ENCODE measurements at places on chromosomes 12 and 14.

- DNase-seq: no peak
These were observed 1.7 kb downstream of the AJUBA start for GRCh38 chr14:22980672-22981089.

GRCh38 chr12:52202361-52203078 lies 10.7 kb upstream of the KRT80 start:
- DNase-seq: no peak

DNA sequence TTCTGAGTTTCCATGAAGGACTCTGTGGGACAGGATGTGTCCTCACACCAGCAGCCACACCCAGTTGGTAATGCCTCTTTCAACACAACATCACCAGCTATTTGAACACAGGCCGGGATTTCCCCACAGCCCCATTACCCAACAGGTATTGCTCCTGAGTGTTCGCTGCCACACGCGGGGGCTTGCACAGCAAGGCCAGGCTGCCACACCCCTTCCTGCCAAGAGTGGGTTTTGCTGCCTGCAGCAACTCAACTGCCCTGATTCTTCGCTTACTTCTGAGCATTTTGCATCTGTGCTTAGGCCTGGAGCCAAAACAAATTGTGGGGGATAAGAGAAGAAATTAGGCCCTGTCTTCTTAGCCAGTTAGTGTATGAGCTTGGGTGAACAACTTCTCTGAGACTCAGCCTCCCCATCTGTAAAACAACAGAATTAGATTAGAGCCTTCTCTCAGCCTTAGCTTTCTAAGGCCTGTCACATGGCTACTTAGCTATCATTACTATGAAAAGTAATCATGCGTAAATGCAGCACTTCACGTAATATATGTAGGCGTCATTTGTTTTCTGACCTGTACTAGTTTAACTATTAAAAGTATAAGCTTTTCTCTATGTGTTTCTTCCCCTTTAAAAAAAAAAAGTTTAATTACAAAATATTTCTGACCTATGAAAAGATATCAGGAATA lies 20.0 kb downstream of the CKAP4 start:
- no peak for DNase-seq

DNA sequence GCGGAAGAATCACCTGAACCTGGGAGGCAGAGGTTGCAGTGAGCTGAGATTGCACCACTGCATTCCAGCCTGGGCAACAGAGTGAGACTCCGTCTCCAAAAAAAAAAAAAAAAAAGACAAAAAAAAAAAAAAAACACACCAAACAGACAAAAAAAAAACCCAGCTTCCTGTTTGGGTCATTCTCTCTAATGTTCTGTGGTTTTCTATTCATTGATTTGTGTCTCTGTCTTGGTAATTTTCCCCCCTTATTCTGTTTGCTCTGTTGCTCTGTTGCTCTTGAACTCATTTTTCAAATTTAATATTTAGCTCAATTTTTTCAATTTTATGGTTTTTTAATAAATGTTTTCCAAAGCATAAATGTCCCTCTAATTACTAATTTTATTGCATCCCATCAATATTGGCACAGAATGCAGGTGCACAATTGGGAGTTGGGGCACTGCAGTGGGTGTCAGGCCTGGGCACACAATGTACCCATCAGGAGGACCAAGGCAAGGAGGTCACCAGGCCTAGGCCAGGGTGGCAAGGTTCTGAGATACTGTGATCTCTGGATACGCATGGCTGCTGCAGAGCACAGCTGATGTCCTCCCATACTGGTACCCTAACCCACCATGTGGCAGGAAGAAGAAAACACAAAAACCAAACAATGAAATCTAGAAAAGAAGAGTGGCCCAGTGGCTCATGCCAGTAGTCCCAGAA lies 8.0 kb upstream of the GNPTAB start:
- peak; percentile 55 for DNase-seq

GRCh38 chr14:90519262-90519920 lies 122.6 kb downstream of the CALM1 start:
- peak; percentile 24 for DNase-seq

GRCh38 chr12:29763301-29763683 lies 20.4 kb downstream of the TMTC1 start:
- DNase-seq: no peak

DNA sequence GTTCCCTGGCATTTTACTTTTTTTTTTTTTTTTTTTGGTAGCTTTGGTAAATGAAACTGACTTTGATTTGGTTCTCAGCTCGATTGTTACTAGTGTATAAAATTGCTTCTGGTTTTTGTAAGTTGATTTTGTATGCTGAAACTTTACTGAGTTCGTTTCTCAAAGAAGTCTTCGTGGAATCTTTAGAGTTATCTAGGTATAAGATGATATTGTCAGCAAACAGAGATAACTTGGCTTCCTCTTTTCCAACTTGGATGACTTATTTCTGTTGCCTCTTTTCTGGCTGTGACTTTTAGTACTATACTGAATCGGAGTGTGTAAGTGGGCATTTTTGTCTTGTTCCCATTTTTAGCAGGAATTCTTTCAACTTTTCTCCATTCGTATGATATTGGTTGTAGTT lies 28.1 kb downstream of the USP15 start:
- DNase-seq: no peak

- DNase-seq: no peak
These were observed 12.5 kb downstream of the GNS start for GRCh38 chr12:64746663-64747062.

DNA sequence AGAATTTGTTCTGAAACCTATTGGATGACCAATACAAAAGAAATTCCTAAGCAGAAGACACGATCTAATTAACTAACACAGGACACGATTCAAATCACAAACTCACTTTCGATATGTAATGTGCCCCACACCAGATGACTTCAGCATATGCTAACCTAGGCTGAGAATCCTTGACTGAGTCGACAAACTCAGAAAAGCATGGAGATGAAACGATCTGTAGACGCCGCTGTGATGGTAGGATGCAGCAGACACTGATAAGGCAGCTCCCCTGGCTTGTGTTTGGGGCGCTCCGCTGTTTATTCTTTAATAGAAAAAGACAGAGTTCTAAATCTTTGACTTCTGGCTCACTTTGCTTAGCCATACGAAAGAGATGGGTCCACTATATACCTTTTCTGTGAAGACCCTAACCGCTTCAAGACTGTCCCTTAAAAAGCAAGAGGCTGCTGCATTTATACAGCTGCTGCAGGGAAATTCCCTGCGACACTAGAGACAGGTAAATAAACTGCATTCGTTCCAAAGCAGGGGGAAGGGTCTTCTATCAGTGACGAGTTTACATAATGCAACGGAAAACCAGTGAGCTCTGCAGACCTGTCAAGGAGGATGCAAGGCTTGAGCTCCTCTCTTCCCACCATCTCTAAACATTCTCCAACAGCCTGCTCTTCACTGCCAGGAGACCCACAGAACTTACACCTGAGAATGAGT lies 929 bp downstream of the CHD8 start:
- DNase-seq: no peak

- DNase-seq: no peak
These were observed 29.0 kb downstream of the CCDC60 start for GRCh38 chr12:119363490-119363889.

DNA sequence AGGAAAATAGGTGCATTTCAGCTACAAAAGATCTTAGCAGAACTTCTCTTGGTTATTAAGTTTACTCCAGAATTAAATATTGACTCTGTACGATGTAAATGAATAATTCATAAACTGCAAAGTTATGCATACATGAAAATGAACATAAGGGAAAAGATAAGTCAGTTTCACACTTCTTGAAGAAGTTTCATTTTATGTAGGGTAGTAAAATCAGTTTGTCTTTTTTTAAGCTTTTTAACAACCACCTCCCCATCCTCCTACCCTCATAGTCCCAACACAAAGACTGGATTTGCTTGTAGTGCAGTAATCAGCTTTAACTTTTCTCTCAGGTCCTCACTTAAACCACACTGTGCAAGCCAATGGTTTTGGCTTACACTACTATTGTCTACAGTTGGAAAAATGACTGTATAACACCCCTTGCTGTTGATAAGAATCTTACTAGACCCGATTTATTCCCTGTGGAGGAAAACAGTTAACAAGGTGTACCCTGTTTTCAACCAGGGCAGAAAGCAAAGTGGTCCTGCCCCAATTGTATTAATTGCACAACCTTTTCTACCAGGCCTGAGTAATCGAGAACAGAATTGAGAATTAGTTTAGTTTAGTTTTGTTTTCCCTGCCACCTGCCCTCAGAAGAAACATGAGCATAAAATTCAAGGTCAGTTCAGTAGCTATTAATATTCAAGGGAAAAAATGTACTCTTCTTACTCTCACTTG lies 44.1 kb downstream of the NIN start:
- no peak for DNase-seq

GRCh38 chr12:86550218-86551145 lies 294.3 kb upstream of the MGAT4C start:
- DNase-seq: no peak

- DNase-seq: no peak
These were observed 225.0 kb downstream of the SPTSSA start for GRCh38 chr14:34237081-34237480.

DNA sequence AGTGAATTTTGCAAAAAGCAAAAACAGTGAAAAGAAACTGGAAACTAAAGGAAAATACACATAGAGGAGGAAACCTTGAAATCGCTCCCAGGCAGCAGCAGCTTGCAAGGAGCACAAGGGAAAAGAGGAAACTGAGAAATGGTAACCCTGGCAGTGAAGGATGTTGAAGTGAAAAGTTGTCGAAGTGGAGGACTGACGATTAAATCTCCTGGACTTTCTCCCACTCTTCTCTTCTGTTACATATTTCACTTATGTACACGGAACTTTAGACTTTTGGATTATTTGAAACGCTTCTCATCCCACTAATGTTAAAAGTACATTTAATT lies 388.8 kb upstream of the USP15 start:
- DNase-seq: no peak

- no peak for DNase-seq
These were observed 10.5 kb upstream of the SSTR1 start for GRCh38 chr14:38197001-38197783.

DNA sequence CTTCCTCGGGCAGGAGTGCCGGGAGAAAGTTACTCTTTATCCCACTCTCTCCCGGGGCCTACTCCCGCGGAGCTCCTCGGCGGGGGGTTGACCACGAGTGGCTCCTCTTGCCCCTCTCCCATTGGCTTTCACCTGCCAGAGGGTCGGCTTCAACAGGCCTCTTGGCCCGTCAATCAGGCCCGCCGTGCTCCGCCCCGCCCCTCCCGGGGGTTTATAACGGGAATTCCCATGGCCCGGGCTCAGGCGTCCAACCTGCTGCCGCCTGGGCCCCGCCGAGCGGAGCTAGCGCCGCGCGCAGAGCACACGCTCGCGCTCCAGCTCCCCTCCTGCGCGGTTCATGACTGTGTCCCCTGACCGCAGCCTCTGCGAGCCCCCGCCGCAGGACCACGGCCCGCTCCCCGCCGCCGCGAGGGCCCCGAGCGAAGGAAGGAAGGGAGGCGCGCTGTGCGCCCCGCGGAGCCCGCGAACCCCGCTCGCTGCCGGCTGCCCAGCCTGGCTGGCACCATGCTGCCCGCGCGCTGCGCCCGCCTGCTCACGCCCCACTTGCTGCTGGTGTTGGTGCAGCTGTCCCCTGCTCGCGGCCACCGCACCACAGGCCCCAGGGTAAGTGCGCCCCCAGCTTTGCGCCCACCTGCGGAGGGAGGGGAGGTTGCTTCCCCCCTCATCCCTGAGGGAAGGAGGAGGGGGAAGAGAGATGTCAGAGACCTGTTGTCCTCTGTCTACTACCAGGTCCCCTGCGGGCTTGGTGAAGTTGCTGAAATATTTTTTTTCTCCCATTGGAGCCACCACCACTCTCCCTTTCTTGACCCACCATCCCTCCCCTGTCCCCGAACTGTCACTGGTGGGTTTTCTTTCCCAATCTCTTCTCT lies at the start of gene SMOC1:
SMOC1 (plus strand) TSS at position 242 of the 869 bp plus-strand sequence; CDS start at position 505, 263 bp downstream.
- no peak for DNase-seq

GRCh38 chr12:8987163-8987562 lies 2.2 kb upstream of the KLRG1 start:
- DNase-seq: no peak

DNA sequence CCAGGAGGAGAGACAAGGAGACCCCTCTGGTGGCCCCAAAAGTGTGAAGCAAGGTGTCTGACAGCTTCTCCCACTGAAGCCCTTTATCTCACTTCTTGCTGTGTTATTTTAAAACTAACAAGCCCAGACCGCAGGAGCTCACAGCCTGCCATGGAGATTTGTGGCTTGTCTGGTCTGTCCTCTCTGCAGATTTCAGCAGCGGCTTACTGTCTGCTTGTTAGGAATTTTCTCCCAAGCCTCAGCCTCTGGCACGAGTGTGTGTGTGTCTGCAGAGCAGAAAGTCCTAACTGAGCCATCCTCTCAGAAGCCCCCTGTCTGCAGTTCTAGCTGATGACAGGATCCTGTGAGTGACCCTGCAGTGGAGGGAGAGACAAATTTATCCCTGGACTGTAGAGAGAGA lies 87.9 kb upstream of the HSPB8 start:
- no peak for DNase-seq

DNA sequence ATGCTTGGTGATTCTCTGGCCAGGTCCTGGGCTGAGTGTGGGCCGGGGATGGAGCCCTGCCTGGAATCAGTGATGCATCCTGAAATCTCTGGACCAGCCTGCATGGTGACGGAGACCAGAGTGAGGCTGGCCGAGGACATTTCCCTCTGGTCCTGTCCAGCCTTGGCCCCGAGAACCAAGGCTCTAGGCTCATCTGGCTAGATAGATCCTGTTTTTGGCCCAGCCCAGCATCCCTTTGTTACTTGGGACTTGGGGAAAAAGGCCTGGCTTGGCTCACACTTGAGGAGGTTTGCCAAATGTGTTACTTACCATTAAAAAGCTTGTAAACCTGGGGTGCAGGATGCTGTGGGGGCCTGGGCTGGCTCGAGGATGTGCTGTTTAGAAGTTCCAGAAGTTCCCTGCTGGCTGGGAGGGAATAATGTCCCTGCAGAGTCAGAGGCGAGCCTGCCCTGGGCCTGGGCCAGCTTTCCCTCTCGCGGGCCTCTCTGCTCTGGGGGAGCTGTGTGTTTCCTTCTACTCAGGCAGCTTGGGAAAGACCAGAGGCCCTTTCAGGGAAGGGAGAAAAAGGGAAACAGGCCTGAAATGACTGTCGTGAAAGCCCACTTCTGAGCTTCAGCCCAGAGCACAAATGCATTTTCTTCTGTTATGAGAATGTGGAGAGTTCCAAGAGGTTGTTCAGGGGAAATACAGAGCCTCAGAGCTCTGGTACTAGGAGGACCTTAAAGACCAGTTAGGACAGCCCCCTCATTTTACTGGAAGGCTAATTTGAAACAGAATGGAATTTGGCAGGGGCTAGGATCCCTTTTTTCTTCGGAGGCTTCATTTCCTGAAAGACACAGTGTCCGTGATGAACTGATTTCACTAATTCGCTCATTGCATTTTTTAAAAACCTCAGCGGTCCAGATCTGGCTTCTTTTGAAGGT lies 47.2 kb upstream of the CTDSP2 start:
- DNase-seq: no peak

DNA sequence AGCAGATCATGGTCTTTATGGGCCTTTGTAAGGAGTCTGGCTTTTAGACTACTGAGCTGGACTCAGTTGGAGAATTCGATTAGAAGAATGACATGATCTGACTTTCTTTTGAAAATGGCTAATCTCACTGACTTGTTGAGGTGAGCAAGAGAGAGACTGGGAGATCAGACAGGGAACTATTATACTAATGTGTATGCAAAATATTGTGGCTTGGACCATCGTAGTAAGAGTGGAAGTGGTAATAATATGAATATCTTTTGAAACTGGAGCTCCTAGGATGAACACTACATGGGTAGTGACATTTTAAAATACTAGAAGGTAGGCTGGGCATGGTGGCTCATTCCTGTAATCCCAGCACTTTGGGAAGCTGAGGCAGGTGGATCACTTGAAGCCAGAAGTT lies 56.2 kb upstream of the CCT2 start:
- no peak for DNase-seq

Data from Jurkat, Clone E6-1 (cell line).